Caki2 (cell line): ENCODE measurements at places on chromosomes 5 and 9.

DNA sequence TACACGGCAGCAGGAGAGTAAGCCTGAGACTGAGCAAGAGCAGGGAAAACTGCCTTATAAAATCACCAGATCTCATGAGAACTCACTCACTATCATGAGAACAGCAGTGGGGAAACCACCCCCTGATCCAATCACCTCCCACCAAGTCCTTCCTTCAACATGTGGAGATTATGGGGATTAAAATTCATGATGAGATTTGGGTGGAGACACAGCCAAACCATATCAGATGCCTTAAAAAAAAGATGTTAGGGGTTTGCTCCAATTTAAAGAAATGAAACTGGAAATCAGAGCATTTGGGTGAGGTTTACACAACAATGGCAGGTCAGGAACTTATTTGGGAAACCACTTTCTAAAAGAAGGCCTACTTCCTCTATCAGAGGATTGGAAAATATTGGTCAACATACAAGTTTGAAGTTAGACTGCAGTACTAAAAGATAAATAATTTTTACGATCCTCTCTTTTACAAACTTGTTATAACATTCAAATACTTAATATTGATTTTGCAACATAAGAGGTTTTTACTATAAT lies 105.1 kb downstream of the FBN2 start:
- no peak for DNase-seq

GRCh38 chr5:138831703-138832102 lies 43.4 kb downstream of the LRRTM2 start:
- no peak for DNase-seq

- DNase-seq: peak; percentile 6
Measured at GRCh38 chr5:8685704-8686103, 816.8 kb downstream of the MTRR start.

- no peak for DNase-seq
Measured at GRCh38 chr9:32069169-32069813, 315.2 kb upstream of the ACO1 start.

DNA sequence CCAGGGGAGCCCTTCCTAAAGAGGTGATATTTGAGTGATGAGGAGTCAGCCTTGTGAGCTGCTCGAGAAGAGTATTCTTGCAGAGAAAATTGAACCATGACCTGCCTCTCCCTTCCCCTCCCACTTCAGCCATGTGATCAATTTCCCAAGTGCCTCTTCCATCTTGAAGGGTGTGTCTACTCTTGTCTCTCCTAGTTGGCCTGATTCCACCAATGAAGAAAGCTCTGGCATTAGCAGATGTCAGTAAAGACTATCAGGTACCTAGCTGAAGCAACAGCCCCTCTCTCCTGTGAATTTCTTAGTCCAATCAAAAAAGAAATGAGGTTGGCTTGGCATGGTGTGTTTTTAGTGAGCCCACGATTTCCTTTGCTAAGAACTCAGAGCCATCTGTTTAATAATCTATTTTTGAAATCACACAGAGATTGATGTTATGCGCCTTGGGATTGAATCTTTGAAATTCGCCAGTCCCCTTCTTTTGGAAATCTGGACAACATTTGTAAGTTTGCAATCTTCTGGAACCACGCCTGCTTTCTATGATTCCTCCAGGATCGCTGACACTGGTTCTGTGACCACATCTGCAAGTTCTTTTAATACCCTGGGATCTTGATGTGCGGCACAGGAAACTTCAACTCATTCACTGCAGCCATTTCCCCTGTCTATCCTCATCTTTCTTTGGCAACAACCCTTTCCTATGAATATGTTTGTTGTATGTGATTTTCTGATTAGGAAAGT lies 404.6 kb downstream of the DMRT2 start:
- no peak for DNase-seq

DNA sequence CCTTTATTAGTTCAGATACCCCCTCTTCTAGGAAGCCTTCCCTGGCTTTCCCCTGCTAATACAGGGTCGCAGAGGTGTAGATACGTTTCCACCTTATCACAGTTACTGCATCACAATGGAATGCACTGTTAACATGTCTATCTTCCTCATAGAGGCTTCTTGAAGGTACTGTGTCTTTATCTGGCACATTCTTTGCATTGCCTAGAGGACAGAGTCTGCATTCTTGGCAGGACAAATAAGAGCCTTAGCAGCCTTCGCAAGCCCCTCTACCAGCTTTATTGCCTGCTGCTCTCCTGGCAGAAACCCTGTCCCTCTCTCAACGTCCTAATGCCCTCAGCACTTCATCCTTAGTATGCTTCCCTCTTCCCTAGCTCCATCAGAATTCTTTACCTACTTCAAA lies 31.6 kb downstream of the SLC1A3 start:
- no peak for DNase-seq

- no peak for DNase-seq
Measured at GRCh38 chr5:16544607-16545374, 72.0 kb downstream of the RETREG1 start.

GRCh38 chr5:60463179-60463868 lies 236.6 kb downstream of the DEPDC1B start:
- peak; percentile 64 for DNase-seq

GRCh38 chr5:30768056-30768690 lies 425.3 kb upstream of the CDH6 start:
- no peak for DNase-seq

DNA sequence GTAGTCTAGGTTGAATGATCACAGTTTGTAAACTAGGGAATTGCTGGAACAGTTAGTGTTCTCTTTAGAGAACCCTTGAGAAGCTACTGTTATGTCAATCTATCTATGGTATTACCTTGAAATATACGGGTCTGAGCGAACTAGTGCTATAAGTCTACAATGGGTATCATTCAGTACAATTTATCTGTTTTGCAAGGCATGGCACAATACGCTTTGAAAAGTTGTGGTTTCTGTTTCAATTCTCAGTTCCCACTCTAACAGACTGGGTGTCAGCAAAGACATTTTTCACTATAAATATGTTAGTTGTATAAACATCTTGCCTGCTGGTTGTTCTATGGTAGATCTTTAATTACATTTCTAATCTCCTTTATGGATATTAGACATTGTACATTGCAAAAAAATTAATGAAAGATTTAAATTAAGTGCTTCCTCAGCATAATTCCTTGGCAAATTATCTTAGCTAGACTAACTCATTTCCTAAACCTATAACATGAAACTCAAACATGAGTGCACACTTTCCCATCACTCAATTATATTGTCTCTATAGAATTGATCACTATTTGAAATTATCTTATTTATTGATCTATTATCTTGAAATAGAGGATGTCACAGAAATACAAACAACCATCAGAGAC lies 24.9 kb upstream of the SLCO6A1 start:
- no peak for DNase-seq

DNA sequence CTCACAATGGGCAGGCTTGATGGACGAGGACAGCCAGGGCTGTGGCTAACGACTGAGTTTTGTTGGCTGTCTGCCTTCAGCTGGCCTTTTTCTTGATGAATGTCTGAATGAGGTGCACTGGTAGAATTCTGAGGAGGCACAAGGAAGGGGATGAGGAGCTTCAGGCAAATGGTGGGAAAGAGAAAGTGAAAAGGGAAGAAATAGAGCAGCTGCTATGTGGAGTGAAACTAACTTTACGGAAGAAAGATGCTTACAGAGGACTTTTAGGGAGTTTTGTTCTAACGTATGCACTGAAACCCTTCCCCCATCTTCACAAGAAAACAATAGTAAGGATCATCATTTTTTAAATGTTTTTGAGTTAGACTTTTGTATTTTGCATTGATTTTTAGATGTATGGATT lies 45.3 kb downstream of the OR2K2 start:
- no peak for DNase-seq

- DNase-seq: no peak
Measured at GRCh38 chr9:134437403-134438194, 111.3 kb downstream of the RXRA start.

GRCh38 chr5:41621420-41621819 lies 111.0 kb upstream of the PLCXD3 start:
- DNase-seq: no peak

DNA sequence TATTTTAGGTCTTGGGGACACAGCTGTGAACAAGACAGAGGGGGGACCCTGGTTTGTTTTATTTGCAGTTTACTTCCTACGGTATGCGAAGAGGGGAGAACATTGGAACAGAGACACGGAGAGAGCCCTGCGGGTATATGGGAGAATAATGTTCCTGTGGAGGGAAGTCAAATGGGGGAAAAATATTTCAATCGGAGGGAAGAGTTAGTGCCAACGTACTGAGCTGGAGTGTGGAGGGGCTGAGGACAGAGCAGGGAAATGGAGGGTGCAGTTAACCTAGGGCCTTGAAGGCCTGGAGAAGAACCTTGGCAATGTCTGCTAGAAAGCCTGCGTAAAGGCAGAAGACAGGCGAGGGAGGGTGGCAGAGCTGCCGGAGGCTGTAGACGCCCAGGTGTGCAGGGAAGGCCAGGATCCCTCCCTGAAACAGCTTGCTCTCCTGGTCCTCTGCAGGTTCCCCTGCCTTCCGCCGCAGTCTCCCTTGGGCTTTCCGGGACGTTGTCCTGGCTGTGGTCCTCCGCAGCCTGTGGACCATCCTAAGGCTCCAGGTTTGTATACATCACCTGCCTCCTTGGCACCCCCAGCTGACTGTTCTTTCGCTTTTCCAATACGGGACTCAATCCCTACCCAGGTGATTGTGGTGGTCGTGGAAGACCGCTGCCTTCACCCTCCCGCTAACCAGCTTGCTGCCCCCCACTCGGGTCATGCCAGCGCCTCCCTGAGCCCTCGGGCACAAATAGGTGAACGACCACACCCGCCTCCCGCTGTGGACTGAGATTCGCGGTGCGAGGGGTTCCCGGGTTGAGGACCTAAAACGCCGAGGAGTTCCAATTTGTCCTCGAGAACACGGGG lies 1.9 kb upstream of the RACK1 start:
- no peak for DNase-seq

GRCh38 chr9:20197976-20198685 lies 409.3 kb upstream of the SLC24A2 start:
- no peak for DNase-seq

DNA sequence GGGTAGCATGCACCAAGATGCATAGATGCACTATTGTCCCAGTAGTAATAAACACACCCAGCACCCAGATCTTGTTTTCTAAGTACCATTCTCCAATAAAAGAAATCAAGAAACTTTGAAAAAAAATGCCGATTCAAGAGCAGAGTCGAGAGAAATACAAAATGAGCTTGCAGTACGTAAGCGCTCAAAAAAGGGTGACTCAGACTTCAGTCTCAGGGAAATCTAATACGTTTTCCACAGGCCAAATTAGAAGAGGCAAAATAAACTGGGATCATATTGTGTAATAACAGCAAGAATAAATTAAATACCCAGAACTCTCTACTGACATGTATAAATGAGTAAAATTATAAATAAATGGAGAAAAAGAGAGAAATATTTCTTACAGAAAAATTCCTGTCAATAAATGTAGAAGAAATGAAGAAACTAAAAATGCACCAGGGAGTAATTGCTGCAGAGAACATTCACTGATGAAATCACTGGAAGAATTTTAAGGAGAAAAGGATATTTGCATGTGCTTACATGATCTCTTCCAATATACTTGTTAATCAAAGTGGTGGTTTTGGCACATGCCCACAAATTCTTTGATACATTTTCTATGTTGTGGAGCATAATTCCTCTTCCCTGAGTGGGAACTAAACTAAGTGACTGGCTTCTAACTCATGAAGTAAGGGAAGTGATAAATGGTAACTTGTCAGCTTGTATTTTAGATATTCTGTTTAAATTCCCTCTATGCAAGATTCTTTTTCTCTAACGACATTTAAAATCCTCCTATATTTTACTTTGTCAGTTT lies 567.6 kb upstream of the ADAMTS16 start:
- no peak for DNase-seq

DNA sequence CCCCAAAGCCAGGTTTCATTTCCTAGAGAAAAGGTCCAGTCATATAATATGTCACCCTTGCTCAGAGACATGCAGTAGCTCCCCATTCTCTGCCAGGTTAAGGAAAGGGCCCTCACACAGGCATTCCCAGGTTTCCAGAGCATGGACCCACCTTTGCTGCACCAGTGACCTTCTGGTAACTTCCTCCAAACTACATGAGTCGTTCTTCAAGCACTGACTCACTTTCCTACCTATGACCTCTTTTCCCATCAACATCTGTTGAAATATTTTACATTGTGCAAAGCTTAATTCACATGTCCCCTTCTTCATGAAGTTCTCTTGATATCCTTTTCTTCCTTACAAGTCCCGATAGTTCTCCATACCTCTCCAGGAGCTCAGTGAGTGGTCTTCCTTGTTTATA lies 25.9 kb downstream of the SH3TC2 start:
- peak; percentile 12 for DNase-seq

GRCh38 chr5:167786871-167787578 lies 504.4 kb upstream of the WWC1 start:
- no peak for DNase-seq

DNA sequence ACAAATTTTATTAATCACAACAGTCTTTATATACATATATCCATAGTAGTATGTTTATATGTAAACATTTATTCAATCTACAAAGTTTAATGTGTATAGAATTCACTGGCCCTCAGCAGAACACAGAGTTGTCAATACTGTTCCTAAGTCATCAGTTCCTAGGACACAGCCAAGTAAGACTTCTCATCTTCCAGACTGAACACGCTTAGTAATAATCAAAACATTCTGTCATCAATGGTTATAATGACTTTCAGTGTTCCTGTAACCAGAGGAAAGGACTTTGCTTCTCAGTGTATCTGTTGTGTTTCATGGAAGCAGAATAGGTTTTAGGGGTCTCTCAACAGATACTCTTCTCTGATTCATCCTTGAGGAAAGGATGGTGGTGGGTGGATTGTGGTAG lies 82.2 kb downstream of the SMIM23 start:
- no peak for DNase-seq

DNA sequence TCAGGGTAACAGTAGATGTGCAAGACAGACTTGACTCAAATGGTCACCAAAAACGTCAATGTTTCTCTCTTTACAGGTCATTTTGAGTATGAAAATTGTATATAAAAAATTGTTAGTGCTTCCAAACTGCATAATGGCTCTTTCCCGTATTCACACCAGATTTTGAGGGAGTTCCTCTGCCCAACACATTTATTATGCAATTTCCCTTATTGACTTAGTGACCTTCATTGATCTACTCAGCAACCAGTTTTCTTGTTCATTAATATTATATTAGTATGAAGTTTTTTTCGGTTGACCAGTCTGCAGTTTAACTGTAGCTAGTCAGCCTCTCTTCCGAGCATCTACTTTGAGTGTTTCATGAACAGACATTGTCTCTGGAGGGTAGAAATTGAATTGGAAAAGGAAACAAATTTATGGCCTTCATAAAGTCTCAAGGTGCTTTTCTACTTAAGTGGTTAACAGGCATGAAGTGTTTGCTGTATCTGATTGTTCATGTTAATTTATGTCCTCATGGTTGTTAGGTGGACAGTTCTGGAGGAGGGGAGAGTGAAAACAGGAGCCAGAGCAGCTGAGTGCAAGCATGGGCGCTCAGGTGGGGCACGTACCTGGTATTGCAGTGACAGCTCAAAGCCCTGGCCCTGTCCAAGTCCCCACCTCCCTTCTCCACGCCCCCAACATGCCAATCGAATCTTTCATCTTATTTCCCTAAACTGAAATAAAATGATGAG lies 240.2 kb downstream of the RFK start:
- DNase-seq: peak; percentile 51

DNA sequence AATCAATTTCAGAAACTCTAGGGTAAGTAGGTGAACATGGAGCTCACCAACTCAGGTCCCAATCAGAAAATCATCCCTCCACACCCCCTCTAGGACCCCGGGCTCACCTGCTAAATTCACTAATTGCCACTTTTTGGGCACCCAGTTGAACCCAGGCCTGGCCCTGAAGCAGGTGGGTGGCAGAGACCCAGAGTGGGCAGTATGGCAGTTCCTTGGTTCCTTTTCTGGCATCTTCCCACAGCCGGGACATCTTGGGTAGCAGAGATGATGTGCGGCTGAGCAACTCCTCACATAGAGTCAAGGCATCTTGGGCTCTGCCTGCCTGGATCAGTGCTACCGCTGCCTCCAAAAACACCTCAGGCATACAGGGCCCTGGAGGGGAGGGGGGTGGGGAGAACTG lies 2.9 kb upstream of the VCP start:
- no peak for DNase-seq
